Kidney tubule cell (primary cell): ENCODE measurements at places on chromosomes 3 and 15.

DNA sequence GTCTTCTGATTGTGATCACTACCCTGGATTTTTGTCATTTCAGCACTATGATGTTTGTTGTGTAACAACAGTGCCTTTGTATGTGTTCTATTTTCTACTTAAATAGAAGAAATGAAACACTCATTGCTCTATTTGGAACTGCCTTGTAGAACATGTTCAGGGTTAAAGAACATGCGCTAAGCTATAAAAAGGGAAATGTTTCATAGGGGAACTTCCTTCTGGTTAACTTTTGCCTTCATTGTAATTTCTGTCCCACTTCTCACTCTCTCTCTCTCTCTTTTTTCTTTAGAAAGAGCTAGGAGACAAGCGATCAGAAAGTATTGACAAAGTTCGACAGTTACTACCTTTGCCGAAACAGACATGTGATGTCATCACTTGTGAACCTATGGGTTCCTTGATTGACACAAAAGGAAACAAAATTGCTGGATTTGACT lies at the start of gene P2RY12:
P2RY12 (minus strand) TSS at position 13 of the 434 bp plus-strand sequence. CDS start 45,908 bp downstream, outside the sequence.
- DNase-seq = no peak

DNA sequence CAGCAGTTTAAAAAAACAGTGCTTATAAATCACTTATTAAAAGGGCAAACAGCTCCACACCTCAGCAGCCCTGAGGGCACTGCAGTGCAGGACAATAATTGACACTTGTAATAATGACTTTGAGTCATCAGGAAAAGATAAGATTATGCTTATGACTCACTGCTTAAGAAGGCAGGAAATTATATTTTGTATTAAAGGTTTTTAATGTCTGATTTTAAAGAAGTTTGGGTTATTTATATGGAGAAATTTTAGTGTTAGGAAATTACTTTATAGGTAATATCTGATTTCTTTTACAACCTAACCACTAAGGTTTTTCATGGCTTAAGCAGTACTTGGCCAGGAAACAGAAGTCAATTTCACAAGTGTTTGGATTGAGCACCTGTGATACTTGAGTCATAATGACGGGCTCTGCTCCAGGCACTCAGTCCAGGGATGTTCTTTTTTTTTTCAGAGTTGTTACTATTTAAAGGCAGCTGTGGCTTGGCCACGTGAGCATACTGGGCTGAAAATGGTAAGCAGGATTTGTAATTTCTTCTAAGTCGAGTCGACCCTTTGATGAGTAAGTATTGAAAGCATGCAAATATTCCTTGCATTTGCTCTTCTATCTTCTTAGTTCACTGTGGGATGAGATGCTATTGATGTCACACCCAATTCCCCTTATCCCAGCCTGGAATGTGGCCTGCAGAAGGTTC lies 21.6 kb upstream of the SLC6A20 start:
- DNase-seq = peak; percentile 99

- DNase-seq = no peak
Observed at GRCh38 chr3:87288446-87288845, 12.1 kb upstream of the POU1F1 start.

- DNase-seq = no peak
Observed at GRCh38 chr3:126866175-126866759, 116.6 kb upstream of the PLXNA1 start.

- no peak for DNase-seq
Observed at GRCh38 chr15:80791004-80791403, 11.8 kb downstream of the CEMIP start.

GRCh38 chr3:96996009-96996408 lies 181.6 kb downstream of the EPHA6 start:
- DNase-seq = no peak

DNA sequence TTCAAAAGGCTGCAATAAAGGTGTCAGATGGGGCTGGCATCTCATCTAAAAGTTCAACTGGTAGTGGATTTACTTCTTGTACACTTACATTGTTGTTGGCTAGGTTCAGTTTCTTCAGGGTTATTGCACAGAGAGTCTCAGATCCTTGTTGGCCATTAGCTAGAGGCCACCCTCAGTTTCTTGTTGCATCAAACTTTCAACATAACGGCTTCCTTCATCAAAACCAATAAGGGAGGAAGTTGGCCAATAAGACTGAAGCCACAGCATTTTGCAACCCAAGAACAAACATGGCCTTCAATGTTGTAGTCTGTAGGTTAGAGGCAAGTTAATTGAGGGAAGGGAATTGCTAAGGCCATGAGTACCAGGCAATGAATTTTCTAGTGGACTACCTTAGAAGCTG lies 218.0 kb downstream of the ZBBX start:
- DNase-seq = no peak

GRCh38 chr3:161400650-161401049 lies 29.3 kb upstream of the SPTSSB start:
- DNase-seq = no peak

DNA sequence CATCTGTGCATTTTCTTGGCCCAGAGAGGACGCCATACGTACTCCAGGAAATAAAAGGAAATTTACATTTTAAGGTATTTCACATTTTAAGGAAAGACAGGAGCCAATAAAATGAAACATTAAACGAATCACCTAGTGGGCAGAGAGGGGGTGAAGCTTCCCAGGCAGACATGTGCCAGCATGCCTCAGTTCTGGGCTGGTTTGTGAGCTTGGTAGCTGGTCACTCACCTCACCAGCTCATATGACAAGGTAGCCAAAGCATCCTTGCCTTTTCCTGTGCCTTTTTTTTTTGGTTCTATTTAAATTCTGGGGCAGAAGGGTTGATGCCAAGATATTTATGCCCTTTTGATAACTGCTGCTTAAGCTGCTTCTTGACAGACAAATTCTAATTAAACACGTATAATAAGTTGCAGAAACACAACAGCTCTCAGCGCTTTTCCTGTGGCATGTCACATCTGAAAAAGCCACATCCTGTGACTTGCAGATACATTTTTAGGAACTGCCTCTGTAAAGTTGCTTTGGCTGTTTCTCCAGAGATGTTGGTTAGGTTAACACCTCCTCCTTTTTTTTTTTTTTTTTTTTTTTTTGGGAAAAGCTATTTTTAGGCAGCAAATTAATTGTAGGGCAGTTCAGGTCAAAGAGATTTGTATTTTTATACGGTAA lies 218.6 kb downstream of the PDCD6IP start:
- DNase-seq = no peak

DNA sequence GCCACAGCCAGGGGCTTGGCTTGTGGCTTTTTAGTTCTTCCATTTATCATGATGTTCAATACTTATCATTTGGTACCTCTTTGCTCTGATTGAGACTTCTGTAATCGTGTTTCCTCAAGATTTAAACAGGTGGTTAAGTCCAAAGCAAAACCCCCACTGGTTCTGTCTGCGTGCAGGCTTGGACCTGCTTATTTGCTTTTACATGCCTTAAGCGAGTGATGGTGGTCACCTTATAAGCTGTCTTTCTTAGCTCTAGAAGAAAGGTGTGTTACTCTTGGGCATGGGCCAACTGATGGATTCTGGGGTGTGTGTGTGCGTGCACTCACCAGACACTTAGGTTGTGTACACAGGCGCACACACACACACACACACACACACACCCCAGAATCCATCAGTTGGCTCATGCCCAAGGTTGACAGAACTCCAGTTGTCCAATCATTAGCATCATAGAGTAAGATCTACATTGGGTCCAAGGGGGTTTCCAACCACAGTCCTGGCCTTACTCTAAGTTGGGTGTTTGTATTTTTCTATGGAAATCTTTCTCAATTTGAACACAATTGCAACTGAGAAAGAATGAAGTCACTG lies 1.2 kb downstream of the MYZAP start:
- no peak for DNase-seq

DNA sequence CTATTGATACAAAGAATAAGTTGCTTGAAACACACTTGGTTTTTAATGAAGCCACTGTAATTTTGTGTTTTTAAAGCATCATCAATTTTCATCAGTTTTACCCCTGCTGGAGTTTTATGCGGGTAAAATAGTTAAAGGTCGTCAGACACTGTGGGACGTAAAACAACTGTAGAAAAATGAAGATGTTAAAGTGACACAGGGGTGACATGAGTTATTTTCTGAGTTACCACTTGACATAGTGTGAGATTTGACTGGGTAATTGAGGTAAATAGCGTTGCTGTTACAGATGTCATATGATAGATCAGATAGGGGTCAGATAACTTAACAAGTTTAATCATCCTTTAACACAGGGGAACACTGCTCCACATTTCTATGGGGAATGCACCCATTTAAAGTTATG lies 297.6 kb downstream of the CHL1 start:
- no peak for DNase-seq

DNA sequence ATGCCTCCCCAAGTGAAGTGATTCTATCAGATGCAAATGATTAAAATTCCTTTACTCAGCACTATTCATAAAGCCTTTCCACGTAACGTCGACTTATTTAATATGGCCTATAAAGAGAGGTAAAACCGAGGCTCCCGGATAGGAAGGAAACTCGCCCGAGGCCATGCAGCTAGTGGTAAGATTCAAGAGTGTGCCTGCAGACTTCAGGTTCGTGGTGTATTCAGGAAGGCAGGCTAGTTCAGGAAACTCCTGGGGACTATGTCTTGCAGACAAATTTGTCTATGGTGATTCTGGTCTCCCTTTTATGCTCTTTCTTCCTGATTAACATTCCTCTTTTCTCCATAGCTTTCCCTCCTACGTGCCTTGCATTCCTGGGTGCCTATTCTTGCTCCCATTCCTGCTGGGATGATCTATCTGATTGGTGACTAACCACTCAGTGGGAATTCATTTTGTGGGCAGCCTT lies 150.7 kb downstream of the SST start:
- peak; percentile 51 for DNase-seq

- peak; percentile 17 for DNase-seq
Observed at GRCh38 chr3:161305095-161305991, 66.0 kb downstream of the SPTSSB start.

- no peak for DNase-seq
Observed at GRCh38 chr3:176930942-176931341, 266.3 kb downstream of the TBL1XR1 start.

GRCh38 chr3:124652009-124652408 lies 78.2 kb upstream of the UMPS start:
- no peak for DNase-seq

DNA sequence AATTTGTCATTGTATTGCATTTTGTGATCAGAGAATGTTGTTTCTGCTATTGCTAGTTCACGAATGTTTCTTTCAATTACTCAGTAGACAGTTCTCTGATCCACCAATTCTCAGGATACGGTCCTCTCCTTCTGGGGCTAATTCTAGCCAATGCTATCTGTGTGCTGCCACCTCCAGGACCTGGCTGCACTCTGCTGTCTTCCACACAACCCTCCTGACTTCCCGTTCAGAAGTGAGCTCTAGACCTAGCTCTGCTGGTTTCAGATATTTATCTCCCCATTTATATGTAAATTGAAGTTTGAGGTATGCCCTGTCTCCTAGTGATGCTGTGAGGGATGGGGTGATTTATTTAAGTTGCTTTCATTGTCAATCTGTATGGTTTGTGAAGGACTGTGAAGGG lies 21.7 kb upstream of the UBL7 start:
- no peak for DNase-seq

GRCh38 chr3:20680990-20681628 lies 495.1 kb upstream of the SGO1 start:
- peak; percentile 6 for DNase-seq

- DNase-seq = peak; percentile 74
Observed at GRCh38 chr3:190017521-190018288, 103.0 kb downstream of the P3H2 start.

DNA sequence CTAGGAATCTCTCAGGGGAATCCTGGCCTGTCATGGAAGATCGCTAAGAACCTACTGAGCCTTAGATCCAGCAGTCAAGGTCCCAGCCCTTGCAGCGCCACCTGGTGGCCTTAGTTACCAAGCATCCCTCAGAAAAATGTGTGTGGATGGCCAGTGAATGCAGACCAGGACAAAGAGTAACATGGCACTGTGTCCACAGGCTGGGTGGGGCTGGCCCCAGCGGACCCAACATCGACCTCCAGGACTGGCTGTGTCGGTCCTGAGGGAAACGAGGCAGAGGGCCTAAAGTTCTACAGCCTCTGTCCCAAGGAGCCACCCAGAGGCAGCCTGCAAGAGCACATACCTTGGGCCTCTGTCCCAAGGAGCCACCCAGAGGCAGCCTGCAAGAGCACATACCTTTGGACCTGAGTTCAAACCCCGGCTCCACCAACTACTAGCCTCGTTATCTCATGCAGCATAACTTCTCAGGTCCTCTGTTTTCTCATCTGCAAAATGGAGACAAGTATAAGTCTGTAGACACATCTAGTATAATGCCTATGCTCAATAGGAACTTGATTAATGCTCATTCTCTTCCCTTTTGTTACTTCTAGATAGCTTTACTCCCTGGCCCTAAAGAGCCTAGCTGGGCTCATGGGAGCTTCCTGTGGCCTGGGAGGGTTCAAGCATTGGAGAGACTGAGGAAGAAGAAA lies 57.5 kb upstream of the HERC1 start:
- DNase-seq = peak; percentile 78

DNA sequence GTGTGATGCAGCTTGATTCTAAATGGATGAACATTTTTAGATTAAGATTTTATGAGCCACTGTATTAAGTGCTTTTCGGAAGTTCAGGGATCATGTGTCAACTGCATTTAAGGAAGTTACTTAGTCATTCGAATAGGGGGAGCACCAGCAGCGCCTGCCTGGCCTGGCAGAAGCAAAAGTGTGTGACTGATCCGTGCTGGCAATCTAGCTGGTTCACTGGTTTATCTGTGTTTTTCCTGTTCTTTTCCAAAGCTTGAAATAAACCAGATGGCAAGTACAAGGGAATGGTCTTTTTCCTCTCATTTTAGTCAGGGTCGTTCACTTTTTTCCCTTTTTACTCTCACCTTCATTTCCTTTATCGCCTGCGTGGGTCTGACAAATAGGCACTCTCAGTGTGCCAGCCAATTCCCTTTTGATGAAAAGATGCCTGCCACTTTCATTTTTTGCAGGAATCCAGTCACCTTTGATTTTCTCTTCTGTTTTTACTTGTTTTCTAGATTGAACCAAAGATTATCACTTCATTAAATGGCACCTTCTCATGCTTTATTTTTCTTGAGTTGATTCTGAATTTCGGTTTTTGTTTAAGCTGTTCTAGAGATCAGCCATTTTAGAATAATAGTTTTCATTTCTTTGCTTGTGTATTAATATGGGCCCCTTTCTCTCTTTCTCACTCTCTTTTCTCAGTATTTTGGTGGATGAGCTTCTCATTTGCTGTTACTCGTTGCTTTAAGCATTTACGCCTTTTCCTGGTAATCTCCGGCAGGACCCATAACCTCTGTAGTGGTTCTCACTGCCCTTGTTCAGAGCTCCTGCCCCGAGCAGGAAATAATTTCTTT lies 2.8 kb downstream of the ABHD2 start:
- DNase-seq = peak; percentile 78
